ENCODE measurements at places on chromosomes 2 and 18.

DNA sequence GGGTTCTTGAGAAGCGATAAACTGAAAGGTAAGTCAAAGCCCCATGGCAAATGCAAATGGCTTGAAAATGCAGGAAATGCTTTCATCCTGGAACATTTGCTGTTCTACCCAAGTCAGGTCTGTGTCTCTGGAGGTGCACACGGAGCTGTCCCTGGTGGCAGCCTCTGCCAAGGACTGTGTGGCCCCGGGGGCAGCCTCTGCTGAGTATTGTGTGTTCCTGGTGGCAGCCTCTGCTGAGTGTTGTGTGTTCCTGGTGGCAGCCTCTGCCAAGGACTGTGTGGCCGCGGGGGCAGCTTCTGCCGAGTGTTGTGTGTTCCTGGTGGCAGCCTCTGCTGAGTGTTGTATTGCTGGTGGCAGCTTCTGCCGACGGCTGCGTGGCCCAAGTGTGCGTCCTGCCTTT, 135.6 kb upstream of the ALKAL2 start:
- DNase-seq, result no peak

- no peak for DNase-seq
Measured at GRCh38 chr2:26801328-26801727, 15.5 kb downstream of the CENPA start.

- DNase-seq, result no peak
Measured at GRCh38 chr2:113080134-113080533, 12.4 kb downstream of the IL1F10 start.

DNA sequence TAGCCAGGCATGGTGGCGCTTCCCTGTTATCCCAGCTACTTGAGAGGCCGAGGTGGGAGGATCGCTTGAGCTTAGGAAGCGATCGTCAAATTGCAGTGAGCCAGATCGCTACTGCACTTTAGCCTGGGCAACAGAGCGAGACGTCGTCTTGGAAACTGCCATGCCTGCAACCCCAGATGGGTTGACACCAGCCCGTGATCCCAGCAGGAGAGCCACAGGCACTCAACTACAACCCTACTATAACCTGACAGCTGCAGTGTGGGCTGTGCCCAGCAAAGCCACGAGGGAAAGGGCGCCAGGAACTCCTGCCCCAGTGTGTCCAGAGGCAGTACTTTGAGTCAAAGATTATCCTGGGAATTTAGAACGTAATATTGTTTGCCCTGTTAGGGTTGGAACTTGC, 85.6 kb downstream of the SS18 start:
- DNase-seq, result no peak

DNA sequence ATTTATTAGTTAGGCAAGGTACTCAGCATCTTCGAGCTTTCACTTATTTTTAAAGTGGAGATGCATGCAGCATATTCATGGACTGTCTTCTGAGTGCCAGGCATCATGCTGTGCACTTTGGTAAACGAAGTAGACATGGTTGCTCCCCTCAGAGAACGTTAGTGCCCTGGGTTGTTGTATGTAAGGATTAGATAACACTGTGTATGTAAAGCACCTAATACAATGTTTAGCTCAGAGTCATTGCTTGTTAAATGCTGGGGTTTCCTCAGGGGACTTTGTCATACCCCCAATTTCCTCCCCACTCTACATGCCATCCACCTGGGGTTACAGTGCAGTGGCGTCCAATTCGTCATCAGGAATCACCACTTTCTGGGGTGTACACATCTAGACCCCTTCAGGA, 2.8 kb downstream of the UGGT1 start:
- no peak for DNase-seq

DNA sequence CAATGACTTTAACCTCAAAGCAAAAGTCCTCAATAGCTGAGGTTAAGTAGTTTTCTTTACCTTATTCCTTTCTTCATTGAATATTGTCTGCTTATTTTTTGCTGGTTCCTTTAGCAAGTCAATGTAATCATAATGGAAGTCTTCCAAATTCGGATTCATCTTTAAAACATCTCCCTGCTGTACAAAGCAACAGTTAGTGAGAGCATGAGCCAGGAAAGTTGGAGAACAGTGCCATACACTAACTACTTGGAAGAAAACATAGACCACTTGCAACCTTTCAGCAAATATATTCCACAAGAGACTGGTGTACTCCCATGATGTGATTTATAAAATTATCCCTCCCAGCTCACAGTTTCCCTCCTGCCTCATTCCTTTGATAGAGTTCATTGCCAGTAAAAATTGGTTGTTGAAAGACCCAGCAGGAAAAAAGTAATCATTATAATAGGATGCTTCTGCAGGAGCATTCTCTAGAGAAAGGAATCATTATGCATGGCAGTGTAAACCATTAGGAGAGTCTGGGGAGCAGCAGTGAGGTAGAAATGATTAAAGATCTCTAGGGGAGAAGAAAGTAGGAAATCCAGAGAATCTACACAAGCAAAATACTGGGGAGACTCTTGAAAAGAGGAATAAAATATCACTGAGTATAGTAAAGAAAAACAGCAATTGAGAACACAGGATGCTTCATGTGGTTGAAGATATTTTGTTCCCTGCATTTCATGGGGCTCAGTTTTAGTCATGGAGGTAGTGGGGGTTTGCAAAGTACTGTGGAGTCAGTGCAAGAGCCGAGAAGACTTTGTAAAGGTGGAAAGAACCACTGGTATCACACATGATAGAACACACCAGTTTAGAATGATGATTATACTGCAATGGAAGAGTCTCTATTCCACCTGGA, 38.6 kb upstream of the TTN start:
- no peak for DNase-seq

GRCh38 chr2:18659915-18660314, 70.5 kb upstream of the NT5C1B start:
- no peak for DNase-seq

DNA sequence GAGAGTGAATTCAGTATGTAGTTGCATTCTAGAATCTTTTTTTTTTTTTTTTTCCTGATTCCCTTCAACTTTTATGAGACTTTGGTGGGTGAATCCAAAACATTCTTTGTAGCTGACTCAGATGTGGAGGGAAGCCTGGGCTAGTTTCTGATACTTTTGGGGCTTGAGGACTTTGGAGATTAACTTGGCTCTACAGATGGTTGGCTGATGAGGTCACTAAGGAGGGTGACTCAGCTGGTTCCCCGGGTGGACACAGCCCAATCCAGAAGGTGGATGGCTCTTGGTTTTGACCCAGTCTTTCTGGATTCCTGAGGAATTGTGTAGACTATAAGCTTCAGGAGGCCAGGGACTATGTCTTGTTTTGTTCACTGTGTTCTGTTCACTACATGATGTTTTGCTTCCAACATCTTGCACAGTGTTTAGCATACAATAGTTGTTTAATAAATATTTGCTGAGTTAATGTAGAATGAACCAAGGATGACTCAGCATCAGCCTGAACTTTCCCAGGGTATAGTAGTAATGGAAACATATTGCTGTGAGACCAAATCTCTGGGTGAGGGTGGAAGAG, 30.5 kb downstream of the LAMA3 start:
- peak; percentile 99 for DNase-seq

DNA sequence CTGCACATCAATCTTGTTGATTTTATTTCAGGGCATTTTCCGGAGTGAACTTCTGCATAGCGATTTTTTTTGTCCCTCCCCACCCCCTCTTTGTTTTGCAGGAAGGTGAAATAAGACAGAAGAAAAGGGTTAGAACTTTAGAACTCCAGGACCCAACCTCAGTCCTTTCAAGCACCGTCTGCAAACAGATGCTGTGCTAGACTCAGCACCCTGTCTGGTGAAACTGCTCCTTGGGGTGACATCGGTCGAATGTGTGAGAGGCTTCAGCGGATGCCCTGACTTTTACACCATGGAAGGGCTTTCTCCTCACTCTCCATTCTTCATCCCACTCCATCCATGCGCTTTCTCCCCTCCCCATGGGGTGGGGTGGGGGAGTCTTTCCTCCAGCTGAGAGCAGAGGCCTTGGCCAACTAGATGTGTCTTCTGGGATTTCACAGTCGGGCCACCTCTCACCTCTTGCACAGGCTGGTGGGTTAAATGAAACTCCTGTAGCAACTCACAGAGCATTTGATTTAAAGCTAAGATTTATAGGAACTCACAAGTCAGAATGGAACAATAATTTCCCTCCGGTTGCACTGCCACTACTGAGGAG, 43.3 kb upstream of the EDAR start:
- DNase-seq, result no peak

- DNase-seq, result peak; percentile 11
Measured at GRCh38 chr2:9021563-9022211, 18.2 kb upstream of the MBOAT2 start.

DNA sequence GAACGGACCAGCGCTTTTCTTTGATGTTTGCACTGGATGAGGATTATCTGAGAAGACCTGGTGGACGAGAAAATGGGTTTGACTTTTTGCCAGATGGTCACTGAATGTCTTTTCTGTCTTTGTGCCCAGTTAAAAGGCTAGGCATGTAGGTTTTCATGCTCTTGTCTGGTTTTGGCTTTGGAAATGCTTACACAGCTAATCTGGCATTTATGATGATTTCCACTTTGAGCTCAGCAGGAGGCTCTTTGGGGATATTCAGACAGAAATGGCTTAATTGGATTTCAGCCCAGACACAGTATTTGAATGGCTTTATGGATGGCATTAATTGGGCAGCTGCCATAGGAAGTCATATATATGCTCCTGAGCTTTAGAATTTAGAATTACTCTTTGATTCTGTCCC, 59.6 kb downstream of the NCK2 start:
- no peak for DNase-seq

DNA sequence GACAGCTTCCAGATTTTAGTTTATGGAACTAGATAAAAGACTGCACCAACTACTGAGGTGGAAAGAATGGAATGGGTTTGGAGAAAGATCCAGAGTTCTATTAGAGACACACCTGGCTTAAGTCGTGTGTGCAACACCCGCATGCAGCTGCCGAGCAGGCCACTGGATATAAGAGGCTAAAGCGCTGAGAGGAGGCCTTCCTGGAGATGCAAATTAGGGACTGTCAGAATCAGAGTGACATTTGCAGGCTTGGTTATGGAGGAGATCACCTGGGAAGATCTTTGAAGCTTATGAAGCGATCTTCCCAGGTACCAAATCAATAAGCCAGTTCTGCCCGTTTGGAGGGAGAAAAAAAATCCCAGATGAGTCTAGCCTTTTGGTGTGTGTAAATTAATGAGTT, 30.4 kb upstream of the KLHL29 start:
- no peak for DNase-seq

DNA sequence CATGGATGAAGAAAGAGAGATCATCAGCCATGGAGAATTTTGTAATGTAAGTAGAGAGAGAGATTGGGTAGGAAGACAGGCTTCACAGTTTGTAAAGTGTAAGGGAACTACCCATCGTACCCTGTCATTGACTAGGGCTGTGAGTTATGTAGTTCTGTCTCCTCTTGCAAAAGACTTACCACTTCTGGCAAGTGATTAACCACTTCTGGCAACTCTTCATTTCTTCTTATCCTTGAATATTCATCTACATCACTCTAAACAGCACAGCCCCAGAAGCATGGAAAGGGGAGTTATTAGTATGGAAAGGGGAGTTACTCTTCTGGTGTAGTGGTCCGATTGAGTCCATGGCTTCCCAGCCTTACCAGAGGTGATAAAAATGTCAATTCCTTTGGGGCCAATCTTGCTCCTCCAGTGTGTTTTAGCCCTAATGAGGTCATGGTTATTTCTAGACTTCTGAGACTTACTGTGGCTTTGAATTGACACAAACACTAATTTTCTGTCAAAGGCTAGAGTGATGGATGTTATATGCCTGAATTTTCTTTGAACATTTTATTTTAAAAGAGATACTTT, 52.0 kb downstream of the STAT1 start:
- no peak for DNase-seq

DNA sequence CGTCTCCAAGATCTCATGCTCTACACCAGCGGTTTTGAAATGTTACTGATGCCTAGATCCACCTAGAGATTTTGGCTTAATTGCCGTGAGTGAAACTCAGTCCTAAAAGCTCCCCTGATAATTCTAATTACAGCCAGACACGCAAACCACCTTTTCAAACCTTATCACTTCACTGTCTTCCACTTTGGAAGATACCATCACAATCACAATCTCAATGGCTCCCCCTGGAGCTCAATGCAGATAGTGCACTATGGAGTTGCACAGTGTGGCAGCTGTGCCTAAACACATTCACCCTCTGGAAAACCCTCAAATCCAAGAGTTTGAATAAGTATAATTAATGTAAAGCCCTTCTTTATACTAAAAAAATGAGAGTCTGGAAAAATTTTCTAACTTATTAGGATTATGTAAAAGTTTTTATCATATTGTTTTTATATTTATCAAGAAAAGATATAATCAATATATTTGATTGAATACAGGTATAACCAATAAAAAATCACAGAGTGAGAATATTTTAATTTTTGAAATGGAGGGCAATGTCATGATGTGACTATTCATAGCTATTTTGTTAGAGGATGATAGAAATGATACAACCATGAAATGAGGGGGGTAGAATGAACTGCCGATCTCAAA, 102.9 kb upstream of the SLC8A1 start:
- DNase-seq, result peak; percentile 45

DNA sequence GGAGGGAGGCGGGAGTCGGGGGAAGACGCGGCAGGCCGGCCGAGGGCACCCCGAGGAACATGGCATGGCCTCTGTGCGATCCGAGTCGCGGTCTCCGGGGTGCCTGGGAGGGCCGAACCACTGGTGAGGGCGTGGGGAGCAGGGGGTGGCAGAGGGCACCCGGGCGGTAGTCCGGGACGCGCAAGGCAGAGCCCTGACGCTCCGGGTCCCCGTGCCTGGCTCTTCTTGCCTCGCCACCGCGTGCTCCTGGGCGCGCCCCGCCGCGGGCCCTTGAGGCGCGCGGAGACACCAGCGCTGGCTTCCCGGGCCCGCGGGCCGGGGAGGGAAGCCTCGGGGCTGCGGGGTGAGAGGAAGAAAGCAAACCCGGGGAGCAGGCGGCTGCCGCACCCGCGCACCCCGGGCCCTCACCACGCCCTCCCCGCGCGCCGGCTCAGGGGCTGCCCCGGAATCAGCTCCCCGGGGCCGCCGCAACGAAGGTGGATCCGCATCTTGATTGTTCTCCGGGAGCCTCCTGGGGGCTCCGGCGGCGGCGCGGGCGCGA, 4.3 kb downstream of the SOX11 start:
- DNase-seq, result no peak

- no peak for DNase-seq
Measured at GRCh38 chr2:29519338-29519925, 402.0 kb downstream of the ALK start.

GRCh38 chr2:186950694-186951093, 101.7 kb upstream of the ZSWIM2 start:
- DNase-seq, result peak; percentile 9

GRCh38 chr2:3170792-3171455, 206.7 kb downstream of the EIPR1 start:
- no peak for DNase-seq
